ENCODE measurements at places on chromosomes 6 and 20. TPM values are rescaled to one million over a fixed set of nuclear protein-coding genes. Genes with fewer than 3 reads are reported as not detected.

The PHF20 gene
- total RNA-seq: 47.7 TPM

The C6orf132 gene
- total RNA-seq: 0.29 TPM

The DDX43 gene
- total RNA-seq: 0.27 TPM

The GGTLC1 gene
- not detected for total RNA-seq

The EYS gene
- total RNA-seq: not detected

The SIGLEC1 gene
- 0.05 TPM for total RNA-seq

The MTFR2 gene
- 16.7 TPM for total RNA-seq

DNA sequence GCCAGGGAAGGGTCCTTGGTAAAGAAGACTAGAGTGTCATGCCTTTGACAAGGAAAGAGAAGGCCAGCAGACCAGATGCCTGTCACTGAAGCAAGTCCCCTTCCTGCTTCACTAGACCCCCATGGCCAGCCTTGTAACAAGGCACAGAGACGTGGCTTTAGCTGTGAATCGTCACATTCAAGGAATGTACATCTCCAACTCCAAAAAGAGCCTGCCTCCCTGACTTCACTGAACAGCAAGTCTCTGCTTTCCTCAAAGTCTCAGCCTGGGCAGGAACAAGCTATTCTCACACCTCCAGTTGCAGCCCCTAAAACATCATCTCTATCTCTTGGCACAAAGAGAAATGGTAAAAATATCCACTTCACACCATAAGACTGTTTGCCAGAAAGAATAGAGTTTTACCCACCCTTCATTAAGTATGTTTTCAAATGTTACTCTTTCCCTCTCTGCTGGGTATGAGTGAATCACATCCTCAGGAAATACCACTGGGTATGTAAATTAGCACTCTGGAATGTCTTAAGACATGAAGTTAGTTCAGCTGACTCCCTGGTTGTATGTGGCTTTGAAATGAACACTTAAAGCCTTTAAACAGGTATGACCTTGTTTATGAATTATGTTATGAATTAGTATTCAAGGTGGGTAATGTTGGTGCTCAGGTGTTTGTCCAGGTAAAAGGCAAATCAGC, 46.4 kb upstream of the NT5E start:
- DNase-seq: no peak

DNA sequence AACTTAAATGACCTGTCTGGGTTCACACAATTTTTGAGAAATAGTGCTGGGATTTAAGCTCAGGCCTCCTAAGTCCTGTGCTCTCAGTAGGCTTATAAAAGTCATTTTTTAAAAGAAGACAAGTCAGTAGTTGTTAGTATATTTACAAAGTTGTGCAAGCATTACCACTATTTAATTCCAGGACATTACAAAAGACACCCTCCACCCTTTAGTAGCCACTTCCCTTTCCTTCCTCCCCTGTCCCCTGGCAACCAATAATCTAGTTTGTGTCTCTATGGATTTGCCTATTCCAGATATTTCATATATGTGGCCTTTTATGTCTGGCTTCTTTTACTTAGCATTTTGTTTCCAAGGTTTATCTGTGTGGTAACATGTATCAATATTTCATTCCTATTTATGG, 37.6 kb downstream of the HMGN3 start:
- no peak for DNase-seq

DNA sequence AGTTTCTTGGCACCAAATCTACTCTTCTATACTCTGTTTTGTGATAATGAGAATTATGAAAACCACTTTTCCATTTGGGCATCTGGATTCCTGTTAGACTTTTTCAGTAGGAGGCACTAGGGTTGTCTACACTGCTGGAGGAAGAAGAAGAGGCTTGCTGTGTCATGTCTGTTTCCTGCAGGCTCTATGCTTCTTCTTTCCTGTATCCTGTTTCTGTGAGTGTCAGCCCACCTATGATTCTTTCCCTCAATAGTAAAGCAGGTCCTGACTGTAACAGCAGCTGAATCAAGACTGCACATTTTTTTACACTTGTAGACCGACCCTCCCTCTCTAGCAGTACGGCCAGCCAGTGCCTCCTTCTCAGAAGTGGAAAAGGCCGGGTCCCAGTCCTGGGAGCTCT, 603.9 kb downstream of the HDGFL1 start:
- DNase-seq: no peak

GRCh38 chr6:84921891-84922290, 157.5 kb upstream of the TBX18 start:
- DNase-seq: no peak

DNA sequence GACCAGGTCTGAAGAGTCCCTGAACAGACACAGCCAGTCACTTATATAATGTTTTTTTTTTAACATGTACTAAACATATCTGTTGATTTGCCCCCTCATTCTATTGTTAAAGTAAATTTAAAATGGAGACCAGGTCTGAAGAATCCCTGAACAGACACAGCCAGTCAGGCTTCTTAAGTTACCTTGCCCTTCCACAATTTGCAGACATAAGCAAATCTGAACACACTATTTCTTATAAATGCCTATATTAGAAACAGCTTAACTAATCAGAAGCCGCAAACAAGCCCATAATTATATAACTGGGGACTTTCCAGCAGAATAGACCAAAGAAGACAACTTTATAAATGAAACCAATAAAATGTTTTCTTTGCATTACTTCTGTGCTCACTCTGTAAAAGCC, 118.2 kb downstream of the DNAH8 start:
- no peak for DNase-seq

- no peak for DNase-seq
Measured at GRCh38 chr6:36809941-36810803, 29.1 kb downstream of the CPNE5 start.

DNA sequence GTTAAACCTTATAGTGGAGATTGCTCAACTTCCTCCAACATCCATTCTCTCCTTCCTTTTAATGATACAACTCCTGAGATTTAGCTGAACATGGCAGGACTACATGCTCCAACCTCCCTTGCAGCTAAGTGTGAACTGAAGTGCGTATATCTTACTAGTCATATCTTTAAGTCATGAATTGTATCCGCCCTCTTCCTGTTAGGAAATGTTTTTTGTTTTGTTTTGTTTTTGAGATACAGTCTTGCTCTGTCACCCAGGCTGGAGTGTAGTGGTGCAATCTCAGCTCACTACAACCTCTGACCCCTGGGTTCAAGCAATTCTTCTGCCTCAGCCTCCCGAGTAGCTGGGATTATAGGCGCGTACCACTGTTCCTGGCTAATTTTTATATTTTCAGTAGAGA, 8.8 kb upstream of the OSTM1 start:
- DNase-seq: no peak

DNA sequence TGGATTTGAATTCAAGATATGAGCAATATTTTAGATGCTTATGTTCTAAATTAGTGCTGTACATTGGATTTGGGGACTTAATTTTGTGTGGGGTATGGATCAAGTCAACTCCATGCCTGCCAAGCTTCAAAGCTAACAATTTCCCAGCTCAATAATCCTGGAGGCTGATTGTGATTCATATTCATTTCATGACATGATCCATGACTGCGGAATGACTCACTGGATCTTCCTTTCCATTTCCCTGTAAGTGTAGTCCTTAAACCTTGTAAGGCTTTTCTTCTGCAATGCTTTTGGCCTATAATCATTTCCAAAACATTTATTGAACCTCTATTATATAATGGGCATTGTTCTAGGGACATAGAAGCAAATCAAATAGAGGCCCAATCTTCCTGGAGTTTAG, 44.7 kb upstream of the CCN2 start:
- no peak for DNase-seq

DNA sequence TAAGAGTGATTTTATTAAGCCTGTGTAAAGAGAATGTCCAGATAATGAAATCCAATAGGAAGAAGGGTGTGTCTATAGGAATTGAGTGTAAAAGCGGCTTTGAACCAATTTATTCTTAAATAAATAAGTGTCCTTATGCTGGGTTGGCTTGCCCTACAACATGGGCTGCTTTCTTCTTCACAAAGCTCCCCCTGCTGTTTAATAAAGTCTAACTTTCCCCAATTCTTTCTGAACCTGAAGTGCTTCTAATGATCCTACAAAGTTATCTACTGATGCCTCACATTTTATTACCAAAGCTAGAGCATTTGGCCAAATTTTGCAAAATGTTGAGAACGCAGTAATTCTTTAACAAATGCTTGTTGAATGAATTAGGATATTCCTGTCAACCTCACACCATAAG, 36.3 kb upstream of the SIRT5 start:
- DNase-seq: no peak

DNA sequence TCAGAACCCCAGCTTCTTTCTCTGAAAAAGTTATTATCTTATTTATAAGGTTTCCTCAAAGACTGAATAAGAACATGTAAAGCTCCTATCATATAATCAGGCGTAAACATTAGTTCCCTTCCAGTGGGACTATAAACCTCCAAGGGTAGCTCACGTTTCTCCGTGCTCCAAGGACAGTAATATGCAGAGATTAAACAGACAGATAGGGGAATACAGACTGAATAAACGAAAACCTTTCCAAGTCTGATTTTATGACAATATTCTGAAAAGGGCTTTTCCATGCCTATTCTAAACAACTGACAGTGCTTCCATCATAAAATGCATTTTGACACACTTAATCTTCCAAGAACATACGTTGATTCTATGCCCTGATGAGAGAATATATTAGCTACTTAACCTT, 22.8 kb downstream of the BACH2 start:
- DNase-seq: no peak

- no peak for DNase-seq
Measured at GRCh38 chr6:96301023-96301422, 220.6 kb upstream of the UFL1 start.

GRCh38 chr20:843912-844311, 10.4 kb downstream of the FAM110A start:
- no peak for DNase-seq

GRCh38 chr20:11891776-11892545, 25.7 kb upstream of the BTBD3 start:
- peak; percentile 31 for DNase-seq

GRCh38 chr6:143140767-143141166, 80.1 kb downstream of the AIG1 start:
- no peak for DNase-seq

DNA sequence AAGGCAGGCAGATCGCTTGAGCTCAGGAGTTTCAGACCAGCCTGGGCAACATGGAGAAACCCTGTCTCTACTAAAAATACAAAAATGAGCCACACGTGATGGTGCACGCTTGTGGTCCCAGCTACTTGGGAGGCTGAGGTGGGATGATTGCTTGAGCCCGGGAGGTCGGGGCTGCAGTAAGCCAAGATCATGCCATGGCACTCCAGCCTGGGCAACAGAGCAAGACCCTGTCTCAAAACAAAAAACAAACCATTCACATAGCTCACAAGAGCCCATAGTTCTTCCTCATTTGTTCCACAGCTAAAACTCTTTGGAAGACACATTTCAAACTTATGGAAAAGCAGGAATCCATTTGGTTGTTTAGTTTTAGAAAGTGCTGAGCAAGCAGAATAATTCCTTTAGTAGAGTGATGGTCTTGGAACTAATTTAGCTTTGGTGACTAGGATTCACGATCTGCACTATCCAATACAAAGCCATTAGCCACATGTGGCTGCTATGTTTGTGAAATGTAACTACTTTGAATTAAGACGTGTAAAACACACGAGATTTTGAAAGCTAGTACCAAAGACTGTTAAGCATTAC, 4.1 kb downstream of the ZNFX1 start:
- DNase-seq: no peak

GRCh38 chr20:63831993-63832686, 1.1 kb upstream of the ZBTB46 start:
- DNase-seq: no peak

GRCh38 chr20:49742948-49743347, 29.3 kb upstream of the B4GALT5 start:
- DNase-seq: no peak

- DNase-seq: no peak
Measured at GRCh38 chr6:8030920-8031319, 33.3 kb downstream of the BLOC1S5 start.

- DNase-seq: no peak
Measured at GRCh38 chr6:149209871-149210775, 107.4 kb upstream of the TAB2 start.

- no peak for DNase-seq
Measured at GRCh38 chr6:165721356-165721755, 58.3 kb upstream of the PDE10A start.

DNA sequence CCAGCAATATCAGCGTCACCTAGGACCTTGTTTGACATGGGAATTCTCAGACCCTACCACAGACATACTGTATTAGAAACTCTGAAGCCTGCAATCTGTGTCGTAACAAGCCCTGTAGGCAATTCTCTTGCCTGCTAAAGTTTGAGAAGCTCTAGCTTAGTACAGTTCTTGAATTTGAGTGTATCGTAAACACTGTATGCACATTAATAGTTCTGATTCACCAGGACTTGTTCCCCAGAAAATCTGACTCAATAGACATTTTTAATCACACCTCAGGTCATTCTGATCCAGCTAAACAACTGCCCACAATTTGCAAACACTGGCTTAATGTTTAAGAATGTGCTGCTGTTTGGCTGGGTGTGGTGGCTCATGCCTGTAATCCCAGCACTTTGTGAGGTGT, 414.3 kb downstream of the TFAP2A start:
- no peak for DNase-seq

DNA sequence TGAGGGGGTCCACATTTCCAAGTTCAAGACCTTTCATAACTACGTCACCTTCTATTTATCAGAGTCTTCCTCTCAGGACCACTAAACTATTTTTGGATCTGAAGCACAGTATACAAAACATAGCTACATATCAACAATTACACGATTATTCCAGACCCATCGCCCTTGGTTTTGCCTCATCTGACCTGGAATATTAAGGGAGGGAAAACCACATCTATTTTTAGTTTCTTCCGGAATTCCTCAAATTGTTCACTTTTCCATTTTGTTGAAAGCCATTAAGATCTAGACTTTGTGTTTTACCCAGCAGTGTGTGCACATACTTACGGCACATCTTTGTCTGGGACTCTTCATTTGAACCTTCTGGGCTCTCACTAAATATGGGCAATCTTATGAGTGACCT, 12.0 kb upstream of the ADGRF5 start:
- DNase-seq: no peak

DNA sequence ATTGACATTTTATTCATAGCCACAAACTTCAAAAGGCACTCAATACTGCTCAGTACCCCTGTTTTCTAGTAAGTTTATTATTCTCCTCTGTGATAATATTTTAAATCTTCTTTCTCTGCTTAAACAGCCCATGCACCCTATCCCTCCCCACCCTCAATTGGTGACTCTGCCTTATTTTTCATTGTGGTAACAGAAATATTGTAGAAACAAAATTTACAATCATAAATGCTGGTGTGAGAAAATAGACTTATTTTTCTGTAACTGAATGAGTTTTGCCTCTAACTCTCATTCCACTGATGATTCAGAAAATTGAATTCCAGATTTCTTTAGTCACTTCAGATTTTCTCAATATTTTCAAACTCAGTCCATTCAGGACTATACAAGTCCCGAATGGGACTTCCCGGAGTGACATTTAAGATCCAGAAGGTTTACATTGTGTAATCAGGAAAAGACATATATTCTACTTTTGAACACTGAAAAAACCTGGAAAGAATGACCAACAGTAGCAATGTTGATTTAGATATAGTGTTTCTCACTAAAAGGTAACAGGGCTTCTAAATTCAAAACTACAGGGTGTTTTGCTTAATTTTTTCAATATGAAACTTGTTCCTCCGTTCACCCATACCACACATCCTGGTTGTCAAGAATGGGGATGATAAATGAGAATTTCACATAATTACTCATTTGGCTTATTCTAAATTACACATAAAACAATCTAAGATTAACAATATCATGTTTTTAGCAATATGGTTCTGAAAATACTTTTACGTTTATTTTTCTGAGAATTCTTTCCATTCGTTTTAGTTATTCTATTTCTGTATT, 34.8 kb upstream of the UST start:
- DNase-seq: no peak

All from activated T-cell treated with anti-CD3 and anti-CD28 coated beads, Interleukin-2, amount 50 U/mL, for 4 hours (primary cell).